ENCODE measurements at places on chromosomes 4 and X. TPM values are rescaled to one million over a fixed set of nuclear protein-coding genes. Genes with fewer than 3 reads are reported as not detected.

UBE2K gene
- 90.8 TPM for total RNA-seq

- DNase-seq: no peak
Observed at GRCh38 chrX:13022926-13023325, 21.5 kb downstream of the FAM9C start.

MAD2L1 gene
- total RNA-seq: 60.5 TPM

DNA sequence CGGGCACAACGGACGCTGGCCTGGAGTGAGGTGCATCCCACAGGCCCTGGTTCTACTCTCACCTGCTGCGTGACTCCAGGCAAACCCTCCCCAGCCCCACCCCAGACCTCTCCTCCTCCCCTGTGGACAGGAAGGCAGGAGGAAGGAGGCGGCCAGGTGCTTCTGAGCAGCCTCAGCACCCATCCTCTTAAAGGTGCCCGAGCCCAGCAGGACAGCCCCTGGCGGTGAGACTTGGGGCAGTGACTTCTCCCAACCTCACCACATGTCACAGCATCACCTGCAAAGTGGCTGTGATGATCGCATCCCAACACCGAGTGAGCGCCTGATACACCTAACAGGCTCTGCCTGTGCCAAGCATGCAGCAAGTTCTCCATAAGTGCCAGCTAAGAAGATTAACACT is 17.1 kb upstream of the MAN2B2 start:
- no peak for DNase-seq

GRCh38 chr4:107247738-107248137 is 211.6 kb upstream of the DKK2 start:
- no peak for DNase-seq

DNA sequence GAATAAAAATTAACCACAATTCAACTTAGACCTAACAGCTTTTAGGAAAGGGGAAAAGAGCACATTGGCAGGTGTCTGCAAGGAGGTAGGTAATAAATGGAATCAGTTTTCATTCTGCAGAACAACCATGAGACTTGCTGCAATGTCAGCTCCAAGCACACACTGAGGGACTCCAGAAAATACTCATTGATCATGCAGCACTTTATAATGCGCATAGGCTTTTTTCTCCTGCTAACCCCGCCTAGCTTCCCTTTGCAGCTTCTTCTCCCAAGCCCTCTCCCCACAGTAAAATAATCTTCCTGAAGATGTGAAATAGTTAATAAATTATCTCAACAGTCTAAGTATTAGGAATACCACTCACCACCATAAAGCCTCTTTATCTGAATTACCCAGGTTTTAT is 36.9 kb downstream of the ANKRD17 start:
- DNase-seq: no peak

MTTP gene
- not detected for total RNA-seq

DNA sequence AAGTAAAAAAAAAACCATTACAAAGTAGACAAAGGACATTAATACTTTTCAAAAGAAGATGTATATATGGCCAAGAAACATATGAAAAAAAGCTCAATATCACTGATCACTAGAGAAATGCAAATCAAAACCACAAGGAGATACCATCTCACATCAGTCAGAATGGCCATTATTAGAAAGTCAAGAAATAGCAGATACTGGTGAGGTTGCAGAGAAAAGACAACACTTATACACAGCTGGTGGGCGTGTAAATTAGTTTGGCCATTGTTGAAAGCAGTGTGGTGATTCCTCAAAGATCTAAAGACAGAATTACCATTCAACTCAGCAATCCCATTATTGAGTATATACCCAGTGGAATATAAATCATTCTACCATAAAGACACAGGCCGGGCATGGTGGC is 39.3 kb downstream of the TASL start:
- DNase-seq: no peak

GYPA gene
- total RNA-seq: not detected

DNA sequence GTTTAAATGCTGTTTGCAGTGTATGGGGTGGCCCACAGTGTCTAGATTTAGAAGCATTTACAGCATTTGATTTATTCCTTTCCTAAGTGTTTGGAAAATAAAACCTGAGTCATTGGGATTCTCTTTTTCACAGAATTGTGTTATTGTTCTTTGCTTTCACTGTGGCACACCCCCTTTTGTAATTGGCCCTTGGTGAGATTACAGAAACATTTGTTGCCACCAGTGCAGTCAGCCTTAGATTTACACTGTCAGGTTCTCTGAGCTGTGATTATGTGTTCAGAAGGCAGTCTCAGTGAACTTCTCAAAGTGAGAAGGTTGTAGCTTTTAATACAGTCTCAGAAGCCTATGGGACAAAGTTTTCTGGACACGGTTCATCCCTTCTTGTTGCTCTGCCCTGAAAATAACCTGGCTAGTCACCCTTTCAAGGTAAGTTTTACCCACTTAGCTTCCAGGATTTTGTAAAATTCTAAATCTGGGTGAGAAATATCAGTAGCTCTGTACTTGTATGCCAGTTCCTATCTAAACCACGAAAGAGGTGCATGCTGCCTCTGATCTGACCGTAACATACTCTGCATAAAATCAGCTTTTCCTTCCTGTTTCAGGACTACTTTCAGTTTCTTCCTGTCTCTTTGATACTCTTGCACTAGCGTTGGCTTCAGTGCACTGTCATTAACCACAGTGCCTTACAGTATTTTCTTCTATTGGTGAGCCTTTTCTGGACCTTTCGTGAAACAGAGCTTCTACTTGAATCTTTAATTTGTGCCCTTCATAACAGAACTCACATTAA is 12.6 kb downstream of the RUFY3 start:
- peak; percentile 68 for DNase-seq

GRCh38 chrX:153669174-153669890 is 4.3 kb downstream of the PNCK start:
- no peak for DNase-seq

- DNase-seq: no peak
Observed at GRCh38 chrX:27399146-27399456, 64.0 kb downstream of the PPP4R3C start.

DNA sequence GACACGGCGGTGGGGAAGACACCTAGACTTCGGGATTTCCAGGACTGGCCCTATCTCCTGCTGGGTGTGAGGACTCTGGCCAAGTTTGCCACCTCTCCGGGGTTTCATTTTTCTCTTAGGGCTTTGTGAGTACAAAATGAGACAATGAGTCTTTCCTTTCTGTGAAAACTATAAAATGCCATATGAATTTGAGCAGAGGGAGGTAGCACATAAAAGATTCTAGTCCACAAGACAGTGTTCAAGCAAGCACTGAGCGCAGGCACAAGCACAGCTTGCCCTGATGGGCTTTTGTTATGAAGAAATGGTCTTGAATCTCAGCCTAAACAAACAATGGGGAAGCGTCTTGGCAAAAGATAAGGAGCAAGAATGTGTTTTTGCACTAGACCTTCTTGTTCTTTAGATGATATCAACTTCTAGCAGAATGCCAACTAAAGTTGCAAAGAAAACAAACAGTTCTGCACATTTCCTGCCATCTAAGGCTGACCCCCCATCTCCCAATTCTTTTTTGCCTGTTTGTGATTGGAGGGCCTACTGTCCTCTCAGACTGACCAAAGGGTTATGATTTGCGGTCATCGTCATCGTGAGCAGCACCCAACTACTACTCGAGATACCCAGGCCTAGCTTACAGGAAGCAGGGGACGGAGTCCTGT is 73.0 kb upstream of the ZNF518B start:
- no peak for DNase-seq

DNA sequence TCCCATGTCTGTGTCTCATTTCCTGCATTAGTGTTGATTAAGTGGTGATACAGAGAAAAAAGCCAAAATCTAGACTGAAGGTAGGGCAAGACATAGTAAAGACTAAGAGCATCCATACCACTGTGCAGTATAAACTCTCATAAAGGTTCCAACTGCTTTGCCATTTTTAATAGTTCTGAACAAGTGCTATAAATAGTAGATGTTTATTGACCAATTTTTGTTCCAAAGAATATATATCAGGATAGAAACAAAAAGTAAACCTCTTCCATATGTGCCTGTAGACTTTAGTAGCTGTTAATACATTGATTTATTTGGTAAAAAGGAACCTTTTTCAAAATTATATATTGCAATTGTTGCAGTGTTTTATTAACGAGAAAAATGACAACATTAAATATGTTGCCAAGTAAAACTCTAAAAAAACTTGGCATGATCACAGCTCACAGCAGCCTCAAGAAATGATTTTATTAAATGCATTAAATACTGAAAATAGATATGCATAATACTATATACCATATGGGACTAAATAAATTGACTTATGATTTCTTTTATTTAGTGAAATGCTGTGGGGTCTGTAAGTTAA is 22.3 kb upstream of the AASDH start:
- DNase-seq: no peak

DLG3 gene
- 20.1 TPM for total RNA-seq

DNA sequence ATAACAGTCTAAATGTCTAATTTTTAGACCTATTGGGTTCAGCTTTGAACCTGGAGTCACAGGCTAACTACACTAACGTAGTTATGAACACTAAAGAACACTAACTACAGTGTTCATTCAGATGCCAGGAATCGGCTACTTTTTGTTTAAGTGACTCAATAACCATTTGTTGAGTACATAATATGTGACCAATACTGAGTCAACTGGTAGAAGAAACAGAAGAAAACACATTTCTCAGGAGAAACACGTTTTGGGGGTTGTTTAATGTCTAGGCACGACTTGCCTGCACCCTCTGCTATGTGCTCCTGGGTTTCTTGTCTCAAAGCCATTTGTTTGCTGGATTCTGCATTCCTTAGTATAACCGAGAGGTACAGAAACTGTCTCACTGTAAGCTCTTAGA is 18.6 kb upstream of the CLNK start:
- no peak for DNase-seq

DNA sequence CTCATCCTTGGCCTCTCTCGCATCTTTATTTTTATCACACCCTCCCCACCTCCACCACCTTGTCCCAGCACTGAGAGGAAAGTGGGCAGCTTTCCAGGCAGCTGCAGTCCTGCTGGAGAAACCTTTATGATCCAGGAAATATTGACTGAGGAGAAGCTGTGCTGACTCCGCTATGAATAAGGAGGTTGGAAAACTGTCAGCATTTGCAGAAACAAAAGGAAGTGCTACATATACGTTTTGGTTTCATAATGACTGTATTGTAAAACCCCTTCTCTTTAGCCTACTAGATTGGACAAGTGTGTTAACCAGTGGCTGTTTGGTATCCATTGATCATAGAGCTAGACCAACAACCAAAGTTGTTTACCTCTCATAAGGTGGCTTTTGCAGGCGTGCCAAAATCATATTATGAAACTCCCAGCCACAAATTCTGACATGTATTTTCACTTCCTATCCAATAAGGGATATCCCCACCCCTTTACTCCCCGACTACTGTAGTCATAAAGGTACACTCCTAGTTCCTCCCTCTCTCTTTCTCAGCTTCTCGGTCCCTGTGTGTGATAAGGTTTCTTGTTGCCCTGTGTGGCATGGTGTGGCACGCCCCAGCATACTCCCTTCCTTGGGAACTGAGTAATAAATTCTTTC is 88.4 kb downstream of the GPR143 start:
- DNase-seq: peak; percentile 38

TRPC5OS gene
- total RNA-seq: not detected

GRCh38 chr4:73525611-73526010 is 44.1 kb downstream of the AFM start:
- no peak for DNase-seq

INTU gene
- 0.21 TPM for total RNA-seq

- no peak for DNase-seq
Observed at GRCh38 chr4:55871299-55871800, 17.9 kb downstream of the EXOC1 start.

DNA sequence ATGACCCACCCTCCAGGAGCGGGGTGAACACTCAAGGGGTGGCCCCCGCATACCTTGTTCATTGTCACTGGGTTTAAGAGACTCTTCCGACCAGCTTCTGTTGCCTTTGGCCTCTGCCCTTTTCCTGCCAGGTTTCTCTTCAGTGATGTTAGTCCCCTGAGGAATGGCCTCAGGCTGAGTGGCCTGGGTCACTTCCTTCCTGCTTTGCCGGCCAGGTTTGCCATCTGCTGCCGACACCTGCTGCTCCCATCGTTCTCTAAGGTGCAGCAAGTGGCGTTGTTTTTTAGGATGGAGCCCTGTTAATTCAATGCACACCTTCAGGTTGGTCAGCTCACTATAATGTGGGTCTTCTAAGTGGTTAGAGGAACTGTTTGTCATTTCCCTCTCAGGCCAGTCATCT is 34.2 kb downstream of the BCOR start:
- DNase-seq: no peak

GRCh38 chr4:169968999-169969398 is 57.2 kb downstream of the MFAP3L start:
- no peak for DNase-seq

DNA sequence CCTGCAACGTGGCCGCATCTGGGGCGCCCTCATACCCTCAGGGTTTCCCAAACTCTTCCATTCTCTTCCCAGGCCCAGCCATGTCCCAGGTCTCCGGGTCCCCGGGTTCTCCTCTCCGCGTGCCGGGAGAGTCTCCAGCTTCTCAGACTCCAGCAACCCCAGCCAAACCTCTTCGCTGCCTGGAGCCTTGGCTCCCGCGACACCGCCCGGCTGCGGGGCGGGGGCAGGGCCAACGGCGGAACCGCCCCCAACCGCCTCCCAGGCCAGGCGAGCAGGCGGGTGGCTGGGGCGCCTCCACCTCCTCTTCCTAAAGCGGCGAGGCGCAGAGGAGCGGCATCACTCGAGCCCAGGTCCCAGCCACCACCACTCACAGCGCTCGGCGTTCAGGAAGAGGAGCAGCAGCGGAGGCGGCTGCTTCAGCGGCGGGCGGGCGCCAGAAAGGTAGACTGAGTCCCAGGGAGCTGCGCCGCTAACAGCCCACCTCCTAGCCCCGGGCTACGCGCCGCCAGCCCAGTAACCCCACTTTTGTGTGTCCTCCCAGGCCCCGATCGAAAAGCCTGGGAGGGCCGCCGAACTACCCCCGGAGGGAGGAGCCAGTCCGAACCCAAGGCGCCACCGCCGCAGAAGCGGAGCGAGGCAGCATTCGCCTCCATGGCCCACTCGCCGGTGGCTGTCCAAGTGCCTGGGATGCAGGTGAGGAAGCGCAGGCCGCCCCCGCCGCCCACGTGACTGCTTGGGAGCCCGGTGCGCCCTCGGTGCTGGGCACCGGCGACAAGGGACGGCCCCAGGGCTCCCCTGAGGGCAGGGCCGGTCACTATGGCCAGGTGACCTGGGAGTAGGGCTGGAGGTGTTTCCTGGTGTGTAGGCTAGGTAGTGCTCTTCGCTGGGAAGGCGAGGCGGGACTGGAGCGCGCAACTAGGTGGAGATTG is at the start of gene STK26:
STK26 (plus strand) TSS at position 336 of the 929 bp plus-strand sequence; CDS start at position 652, 316 bp downstream.
- peak; percentile 82 for DNase-seq

- DNase-seq: no peak
Observed at GRCh38 chr4:3331511-3332394, 38.9 kb downstream of the RGS12 start.

GRCh38 chrX:78316265-78316664 is 11.1 kb downstream of the CYSLTR1 start:
- DNase-seq: no peak

DNA sequence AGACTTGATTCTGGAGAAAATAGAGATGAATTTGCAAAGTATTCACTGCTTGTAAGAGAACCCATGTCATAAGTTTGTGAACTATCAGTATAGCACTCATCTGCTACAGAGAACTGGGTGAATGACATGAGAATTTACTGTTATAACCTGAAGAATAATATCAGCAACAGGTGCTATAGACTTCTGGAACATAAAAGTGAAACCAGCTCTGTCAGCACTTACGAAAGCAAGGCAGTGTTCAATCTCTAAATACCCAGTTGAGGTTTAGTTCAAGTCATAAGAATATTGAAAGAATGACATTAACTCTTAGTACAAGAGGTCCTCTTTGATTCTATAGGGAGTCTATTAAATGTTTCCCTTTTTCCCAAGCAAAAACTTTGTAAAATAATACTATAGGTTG is 232.9 kb upstream of the ANKRD50 start:
- DNase-seq: no peak

GRCh38 chr4:67499799-67500198 is 45.5 kb downstream of the CENPC start:
- no peak for DNase-seq

SERTM2 gene
- not detected for total RNA-seq

KCNE5 gene
- total RNA-seq: 0.19 TPM

Data from activated CD4-positive, alpha-beta T cell treated with anti-CD3 and anti-CD28 coated beads, Interleukin-2, amount 10 ng/mL, durations not matched to agents 7 days and 5 days (primary cell).